K562 (cell line): ENCODE measurements at places on chromosomes 4 and X. TPM values are rescaled to one million over a fixed set of nuclear protein-coding genes. Genes with fewer than 3 reads are reported as not detected.

The NAT8L gene
- total RNA-seq: 9.5 and 11.0 TPM in 2 replicates

DNA sequence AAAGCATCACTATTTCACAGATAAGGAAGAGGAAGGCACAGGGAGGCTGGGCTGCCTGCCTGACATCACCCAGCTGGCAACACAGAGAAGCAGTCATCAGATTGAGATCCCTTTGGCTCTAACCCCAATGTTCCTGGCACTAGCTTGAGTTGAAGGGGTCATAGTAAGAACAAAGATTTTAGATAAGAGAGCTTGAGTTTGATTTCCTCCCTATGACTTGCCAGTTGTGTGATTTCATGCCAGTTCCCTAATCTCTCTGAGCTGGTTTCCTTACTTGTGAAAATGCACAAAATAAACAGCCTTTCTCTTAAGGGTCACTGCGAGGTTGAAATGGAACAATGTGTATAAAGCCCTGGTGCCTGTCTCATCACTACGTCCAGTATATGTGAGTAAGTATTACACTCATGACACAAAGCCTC lies 475.4 kb upstream of the HS3ST1 start:
- DNase-seq: no peak

DNA sequence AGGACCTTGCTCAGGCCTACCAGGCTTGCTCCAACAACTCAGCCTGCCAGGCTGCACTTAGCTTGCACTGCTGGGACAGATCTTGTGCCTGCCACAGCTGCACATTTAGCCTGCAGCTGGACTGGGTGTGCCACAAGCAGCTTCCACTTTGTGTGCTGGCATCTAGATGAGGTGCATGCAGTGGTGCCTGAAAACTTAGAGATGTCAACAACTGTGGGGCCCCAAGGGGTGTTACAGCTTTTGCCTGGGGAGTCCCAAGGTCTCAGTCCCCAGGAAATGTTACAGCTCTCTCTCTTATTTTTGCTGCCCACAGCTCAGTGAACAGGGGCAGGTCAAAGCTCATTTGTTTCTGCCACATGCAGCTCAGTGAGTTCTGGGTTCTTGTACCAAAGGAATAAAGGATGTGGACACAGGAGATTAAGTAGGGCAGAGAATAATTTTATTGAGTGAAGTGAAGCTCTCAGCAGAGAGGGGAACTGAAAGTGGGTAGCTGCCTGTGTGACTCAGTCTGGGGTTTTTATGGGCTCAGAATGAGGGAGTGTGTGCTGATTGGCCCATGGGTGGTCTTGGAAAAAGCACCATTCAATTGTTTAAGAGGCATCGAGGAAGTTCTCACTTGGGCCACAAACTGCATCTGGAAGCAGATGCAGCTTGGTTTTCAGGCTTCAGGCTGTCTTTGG lies 828.3 kb downstream of the TECRL start:
- DNase-seq: no peak

- DNase-seq: no peak
Observed at GRCh38 chr4:88352062-88352740, 26.5 kb upstream of the HERC6 start.

DNA sequence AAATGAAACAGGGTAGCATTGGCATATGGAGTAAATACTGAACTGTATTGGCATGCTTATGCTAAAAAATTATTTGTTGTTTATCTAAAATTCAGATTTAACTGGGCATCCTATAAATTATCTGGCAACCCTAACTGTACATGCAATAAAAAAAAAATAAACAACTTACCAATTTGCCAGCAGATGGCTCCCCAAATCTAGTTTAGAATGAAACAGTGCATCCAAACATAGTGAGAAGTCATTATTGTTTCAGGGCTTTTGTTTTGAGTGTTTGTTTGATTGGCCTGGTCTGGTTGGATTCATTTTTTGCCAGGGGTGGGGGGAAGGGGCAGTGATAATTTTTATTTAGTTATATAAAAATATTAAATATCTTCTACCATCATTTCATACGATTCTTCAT lies 12.8 kb upstream of the NSUN7 start:
- peak; percentile 9 for DNase-seq

DNA sequence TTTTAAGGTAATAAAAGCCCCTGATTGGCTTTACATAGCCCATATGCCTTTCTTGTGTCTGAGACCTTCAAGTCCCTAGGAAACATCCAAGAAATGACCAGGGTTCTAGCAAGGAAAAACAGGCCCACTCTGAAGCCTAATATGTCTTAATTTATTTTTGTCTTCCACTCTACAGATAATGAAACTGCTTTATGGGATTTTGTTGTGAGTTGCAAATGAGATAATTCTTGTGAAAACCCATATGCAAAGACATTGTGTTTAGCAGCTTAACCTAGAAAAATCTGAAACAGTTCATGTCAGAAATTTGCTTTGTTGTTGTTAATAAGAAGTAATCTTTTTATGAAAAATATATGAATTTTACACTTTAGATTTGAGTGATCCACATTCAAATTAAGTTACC lies 190.7 kb upstream of the BMP3 start:
- no peak for DNase-seq

DNA sequence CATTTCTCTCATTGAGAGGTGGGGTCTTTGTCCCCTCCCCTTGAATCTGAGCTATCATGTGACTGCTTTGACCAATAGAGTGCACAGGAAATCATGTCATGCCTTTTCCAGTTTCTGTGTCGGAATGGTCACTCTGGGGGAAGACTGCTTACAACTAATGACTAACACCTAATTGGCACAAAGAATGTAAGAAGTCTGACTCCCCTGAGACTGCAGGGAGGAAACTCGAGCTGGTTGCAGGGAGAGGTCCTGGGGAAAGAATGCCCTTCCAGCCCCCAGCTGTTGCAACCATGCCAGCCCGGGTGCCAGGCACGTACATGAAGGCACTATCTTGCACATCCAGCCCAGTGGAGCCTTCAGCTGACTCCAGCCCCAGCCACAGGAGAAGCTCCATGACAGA lies 254.2 kb downstream of the DHX15 start:
- no peak for DNase-seq

The TCEAL3 gene
- total RNA-seq: not detected in 2 replicates

GRCh38 chr4:114780205-114780604 lies 181.6 kb downstream of the UGT8 start:
- no peak for DNase-seq

DNA sequence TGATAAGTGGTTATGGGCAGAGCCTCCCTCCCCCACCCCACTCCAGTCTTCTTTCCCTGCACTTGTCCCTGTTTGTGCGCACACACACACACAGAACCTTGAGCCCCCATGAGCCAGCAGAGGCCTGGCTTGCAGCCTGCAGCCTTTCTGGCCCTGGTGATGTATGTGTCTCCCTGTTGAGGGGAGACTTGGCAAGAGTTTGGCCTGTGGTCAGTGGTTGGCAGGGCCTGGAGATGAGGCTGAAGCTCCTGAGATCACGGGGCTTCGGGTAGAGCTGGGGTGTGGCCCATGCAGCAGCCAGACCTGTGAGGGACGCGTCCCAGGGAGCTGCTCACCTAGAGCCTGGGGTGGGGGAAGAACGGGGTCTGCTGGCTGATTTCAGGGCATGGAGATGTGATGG lies 2.3 kb downstream of the GPR173 start:
- DNase-seq: no peak
